ENCODE measurements at places on chromosomes 5 and 9. TPM values are rescaled to one million over a fixed set of nuclear protein-coding genes. Genes with fewer than 3 reads are reported as not detected.

DNA sequence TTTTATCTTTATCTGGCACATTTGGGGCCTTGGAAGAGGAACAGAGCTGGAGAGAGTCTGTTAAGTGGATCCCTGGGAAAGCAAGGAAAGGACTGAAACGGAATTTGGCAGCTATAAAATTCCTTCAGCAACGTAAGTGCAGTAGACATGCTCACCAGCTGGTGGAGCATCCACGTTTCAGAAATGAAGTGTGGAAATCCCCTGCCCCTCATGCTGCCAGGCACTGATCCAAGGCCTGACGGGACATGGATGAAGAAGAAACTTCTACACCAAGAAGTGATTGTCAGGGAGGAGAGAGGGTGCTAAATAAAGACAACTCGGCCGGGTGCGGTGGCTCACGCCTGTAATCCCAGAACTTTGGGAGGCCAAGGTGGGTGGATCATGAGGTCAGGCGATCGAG is 209.3 kb downstream of the ROR2 start:
- DNase-seq, result no peak

DNA sequence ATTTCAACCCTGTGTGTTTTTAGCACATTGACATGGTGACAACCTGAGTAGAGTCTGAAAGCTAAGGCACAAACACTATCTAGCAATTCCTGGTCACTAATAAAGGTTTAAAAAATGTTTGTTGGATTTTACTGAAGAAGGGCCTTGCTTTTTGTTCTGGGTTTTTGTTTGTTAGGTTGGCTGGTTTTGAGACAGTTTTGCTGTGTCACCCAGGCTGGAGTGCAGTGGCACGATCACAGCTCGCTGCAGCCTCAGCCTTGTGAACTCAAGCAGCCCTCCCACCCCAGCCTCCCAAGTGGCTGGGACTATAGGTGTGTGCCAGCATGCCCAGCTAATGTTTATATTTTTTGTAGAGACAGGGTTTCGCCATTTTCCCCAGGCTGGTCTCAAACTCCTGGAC is 39.0 kb downstream of the PRKACG start:
- DNase-seq, result no peak

The F2RL1 gene
- 77.5 TPM for total RNA-seq

- peak; percentile 64 for DNase-seq
Measured at GRCh38 chr9:115207003-115207836, 89.3 kb upstream of the TNC start.

Measured in foreskin keratinocyte (primary cell).